Stimulated activated CD8-positive, alpha-beta memory T cell treated with anti-CD3 and anti-CD28 coated beads, Interleukin-4, amount 100 ng/mL, for 1 hour (primary cell): ENCODE measurements at places on chromosomes 2 and 18.

- DNase-seq: no peak
Observed at GRCh38 chr18:64254399-64255093, 105.7 kb upstream of the LINC00305 start.

DNA sequence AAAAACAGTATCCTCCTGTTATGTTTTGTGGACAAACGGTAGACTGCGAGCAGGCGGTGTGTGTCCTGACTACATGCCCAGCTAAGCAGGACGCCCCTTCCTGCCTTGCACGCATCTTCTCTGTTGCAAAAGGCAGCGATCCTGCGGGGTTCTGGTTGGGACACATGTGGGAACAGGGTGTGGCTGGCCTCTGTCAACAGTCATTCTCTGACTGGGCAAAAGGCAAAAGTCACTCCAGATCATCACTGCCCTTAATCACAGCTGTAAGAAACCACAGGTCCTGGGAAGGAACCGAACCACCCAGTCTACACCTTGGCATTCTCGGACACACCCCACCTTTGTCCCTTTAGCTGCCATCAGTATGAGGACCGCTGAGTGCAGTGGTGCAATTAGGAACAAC, 44.3 kb upstream of the TMEM87B start:
- no peak for DNase-seq

DNA sequence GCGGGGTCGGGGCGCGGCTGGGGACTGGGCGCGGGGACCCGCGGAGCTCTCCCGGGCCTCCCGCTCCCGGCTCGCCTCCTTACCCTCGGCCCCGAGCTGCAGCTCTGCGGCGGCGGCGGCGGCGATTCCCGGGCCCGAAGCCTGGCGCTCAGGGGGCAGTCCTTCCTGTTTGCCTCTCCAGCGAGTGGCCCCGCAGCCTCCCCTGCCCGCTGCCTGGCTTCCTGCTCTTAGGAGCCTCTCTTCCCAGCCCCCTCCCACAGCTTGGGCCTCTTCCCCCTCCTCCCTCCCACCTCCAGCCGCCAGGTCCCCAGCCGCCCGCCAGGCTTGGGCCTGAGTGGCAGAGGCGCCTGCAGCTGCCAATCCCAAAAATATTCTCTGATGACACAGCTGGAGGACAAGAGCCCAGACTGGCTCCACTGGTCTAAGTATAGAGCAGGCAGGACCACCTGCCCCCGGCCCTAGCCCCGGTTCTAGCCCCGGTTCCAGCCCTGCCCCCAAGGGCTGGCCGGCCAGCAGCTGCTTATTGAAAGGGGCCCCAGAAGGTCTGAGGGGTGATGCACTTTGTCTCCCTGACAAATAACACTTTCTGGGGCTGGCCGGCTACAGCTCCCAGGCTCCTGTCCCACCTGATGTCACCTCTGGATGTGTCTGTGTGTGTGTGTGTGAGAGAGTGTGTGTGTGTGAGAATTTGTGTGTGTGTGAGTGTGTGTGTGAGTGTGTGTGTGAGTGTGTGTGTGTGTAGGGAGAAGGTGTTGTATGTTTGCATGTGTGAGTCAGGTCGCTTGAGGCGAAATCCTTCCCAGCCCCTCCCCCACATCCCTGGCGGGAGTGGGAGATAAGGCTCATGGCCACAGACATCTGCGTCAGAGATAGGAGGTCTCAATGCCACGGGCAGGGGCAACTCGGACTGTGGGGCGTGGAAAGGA, at the start of gene OBSL1:
OBSL1 (minus strand) TSS at position 229 of the 926 bp plus-strand sequence. CDS start 307 bp downstream, outside the sequence.
- DNase-seq: no peak

- DNase-seq: no peak
Observed at GRCh38 chr2:128439031-128439790, 120.5 kb upstream of the HS6ST1 start.

DNA sequence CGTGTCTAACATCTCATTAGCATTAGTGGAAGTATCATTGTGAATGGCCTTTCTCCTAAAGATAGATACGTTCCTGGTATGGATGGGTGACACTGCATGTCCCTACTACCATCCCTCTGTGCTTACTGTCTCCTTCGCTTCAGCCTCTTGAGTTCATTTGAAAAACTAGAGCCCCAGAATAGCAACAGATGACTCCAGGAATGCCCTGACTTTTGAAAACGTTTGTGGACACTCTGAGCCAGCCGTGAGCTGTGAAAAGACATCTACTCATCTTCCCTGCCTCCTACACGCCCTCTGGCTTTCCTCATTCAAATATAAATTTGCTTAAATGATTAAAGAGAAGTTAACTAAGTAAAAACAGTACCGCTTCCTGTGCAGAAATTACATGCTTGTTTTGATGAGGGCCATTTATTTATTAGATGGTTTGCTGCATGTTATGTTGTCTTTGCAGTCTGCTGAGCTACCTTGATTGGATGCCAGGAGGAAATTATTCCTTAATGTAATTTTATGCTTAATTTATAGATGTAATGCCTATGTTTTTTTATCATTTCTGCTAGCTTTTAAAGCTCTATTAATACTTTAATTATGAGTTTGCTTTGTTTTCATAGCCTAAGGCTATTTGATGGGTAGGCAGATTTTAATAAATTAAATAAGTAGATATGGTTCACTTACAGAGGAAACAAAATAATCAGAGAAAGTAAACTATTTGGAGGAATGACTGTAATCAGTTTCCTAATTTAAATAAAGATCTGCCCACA, 32.1 kb upstream of the MYO3B start:
- DNase-seq: no peak

GRCh38 chr2:79740879-79741443, 228.1 kb downstream of the CTNNA2 start:
- no peak for DNase-seq

GRCh38 chr18:57887543-57888383, 84.6 kb upstream of the ATP8B1 start:
- no peak for DNase-seq

- DNase-seq: no peak
Observed at GRCh38 chr2:117958186-117958585, 55.7 kb downstream of the CCDC93 start.

- DNase-seq: no peak
Observed at GRCh38 chr2:38835990-38836389, 39.7 kb downstream of the DHX57 start.

DNA sequence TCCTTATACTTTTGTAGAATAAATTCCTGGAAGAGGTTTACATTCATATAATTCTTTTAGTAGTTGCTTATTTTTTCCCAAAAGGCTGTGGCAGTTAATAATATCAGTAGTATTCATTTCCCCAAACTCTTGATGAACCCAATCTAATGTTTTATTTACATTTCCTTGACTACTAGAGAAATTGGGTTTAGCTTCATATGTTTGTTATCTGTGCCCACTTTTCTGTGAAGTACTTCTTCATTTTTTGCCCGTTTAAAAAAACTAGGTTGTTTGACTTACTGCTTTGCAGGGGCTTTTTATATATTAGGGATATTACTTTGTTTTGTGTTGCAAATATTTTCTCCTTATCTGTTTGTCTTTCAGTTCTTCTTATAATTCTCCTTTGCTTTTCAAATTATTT, 17.2 kb downstream of the RALB start:
- DNase-seq: no peak

- no peak for DNase-seq
Observed at GRCh38 chr2:217852555-217853211, 150.1 kb downstream of the TNS1 start.

- no peak for DNase-seq
Observed at GRCh38 chr2:134310107-134311079, 56.5 kb downstream of the MGAT5 start.

- DNase-seq: no peak
Observed at GRCh38 chr2:71216501-71216900, 10.4 kb downstream of the PAIP2B start.

- DNase-seq: no peak
Observed at GRCh38 chr2:26772064-26773001, 8.2 kb downstream of the SLC35F6 start.
